Activated CD4-positive, alpha-beta T cell treated with anti-CD3 and anti-CD28 coated beads, Interleukin-2, amount 10 ng/mL, durations not matched to agents 24 days and 14 days (primary cell): ENCODE measurements at places on chromosomes 1 and 21. TPM values are rescaled to one million over a fixed set of nuclear protein-coding genes. Genes with fewer than 3 reads are reported as not detected.

- no peak for DNase-seq
- H3K27me3 ChIP-seq, result peaks cover 10% of the 10 kb centered on the region
- no peaks in the 10 kb centered on the region for H3K36me3 ChIP-seq
Observed at GRCh38 chr1:23466423-23466989, 17.5 kb downstream of the ASAP3 start.

DNA sequence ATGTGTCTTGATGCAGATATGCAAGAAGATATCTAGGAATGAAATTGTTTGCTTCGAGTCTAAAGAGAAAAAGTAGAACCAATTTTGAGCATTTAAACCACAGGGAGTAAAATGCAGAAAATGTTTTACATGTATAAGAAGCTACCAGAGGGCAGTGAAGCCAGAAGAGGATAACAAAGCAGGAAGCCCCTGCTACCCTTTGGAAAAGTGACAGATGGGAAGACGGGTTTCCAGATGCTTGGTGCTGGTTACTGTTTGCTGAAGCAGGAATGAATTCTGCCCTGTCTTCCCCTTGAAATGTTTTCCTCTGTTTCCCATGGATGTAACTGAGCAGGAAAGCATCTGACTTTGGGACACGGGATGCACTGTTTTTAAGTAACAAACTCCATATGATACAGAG lies 822.2 kb downstream of the MRPL39 start:
- H3K36me3 ChIP-seq, result no peaks in the 10 kb centered on the region
- H3K4me3 ChIP-seq, result no peak overlapping the region
- DNase-seq, result no peak
- no peak overlapping the region for H3K27ac ChIP-seq
- no peaks in the 10 kb centered on the region for H3K27me3 ChIP-seq

Gene OR2T11
- not detected in 2 replicates for total RNA-seq

- DNase-seq, result no peak
- H3K27me3 ChIP-seq, result no peaks in the 10 kb centered on the region
- H3K4me1 ChIP-seq, result peaks cover 4% of the 10 kb centered on the region
- no peak overlapping the region for H3K27ac ChIP-seq
Observed at GRCh38 chr1:117959364-117959763, 29.8 kb downstream of the WDR3 start.

Gene PDE9A
- 10.7 and 13.1 TPM in 2 replicates for total RNA-seq
